ENCODE measurements at places on chromosomes 1 and 21. TPM values are rescaled to one million over a fixed set of nuclear protein-coding genes. Genes with fewer than 3 reads are reported as not detected.

AQP10 gene
- total RNA-seq: 2.2 TPM

VAV3 gene
- 10.1 TPM for total RNA-seq

OR14K1 gene
- total RNA-seq: 2.8 TPM

HES4 gene
- total RNA-seq: 26.4 TPM

SEC22B gene
- 30.6 TPM for total RNA-seq

RWDD3 gene
- total RNA-seq: 11.8 TPM

CHD5 gene
- total RNA-seq: 63.1 TPM

PPFIA4 gene
- total RNA-seq: 27.2 TPM

CRP gene
- total RNA-seq: 0.37 TPM

S100A7 gene
- not detected for total RNA-seq

PDZK1IP1 gene
- total RNA-seq: 8.6 TPM

OR2T5 gene
- not detected for total RNA-seq

TCHH gene
- 2.2 TPM for total RNA-seq

RGS16 gene
- total RNA-seq: 1.3 TPM

SVBP gene
- total RNA-seq: 36.2 TPM

OPTC gene
- 0.55 TPM for total RNA-seq

VCAM1 gene
- 8.6 TPM for total RNA-seq

FCRLB gene
- total RNA-seq: 0.63 TPM

PSMA5 gene
- 30.9 TPM for total RNA-seq

TBX19 gene
- 2.7 TPM for total RNA-seq

CD1E gene
- 0.16 TPM for total RNA-seq

PRR9 gene
- 0.31 TPM for total RNA-seq

TPTE gene
- 123 TPM for total RNA-seq

LYPD8 gene
- 0.43 TPM for total RNA-seq

SHCBP1L gene
- 132 TPM for total RNA-seq

TFF2 gene
- total RNA-seq: not detected

PLXNA2 gene
- total RNA-seq: 4.1 TPM

SH3BGR gene
- 5.0 TPM for total RNA-seq

ARHGAP30 gene
- 1.6 TPM for total RNA-seq

ANKRD45 gene
- 6.7 TPM for total RNA-seq

All from testis (tissue), 5 donors.